Small intestine (tissue), 16 donors: ENCODE measurements at places on chromosomes 2 and 18. TPM values are rescaled to one million over a fixed set of nuclear protein-coding genes. Genes with fewer than 3 reads are reported as not detected.

GRCh38 chr2:151808258-151809072 is 19.8 kb downstream of the ARL5A start:
- DNase-seq = peak; percentile 26

- no peak for DNase-seq
Measured at GRCh38 chr2:237879058-237879430, 19.6 kb downstream of the RAMP1 start.

The LTBP1 gene
- 2.4 TPM for polyA plus RNA-seq

- DNase-seq = no peak
Measured at GRCh38 chr2:216341121-216341520, 31.2 kb downstream of the MARCHF4 start.

The C2orf66 gene
- polyA plus RNA-seq = 0.06 TPM
